ENCODE measurements at places on chromosomes 5 and 9.

DNA sequence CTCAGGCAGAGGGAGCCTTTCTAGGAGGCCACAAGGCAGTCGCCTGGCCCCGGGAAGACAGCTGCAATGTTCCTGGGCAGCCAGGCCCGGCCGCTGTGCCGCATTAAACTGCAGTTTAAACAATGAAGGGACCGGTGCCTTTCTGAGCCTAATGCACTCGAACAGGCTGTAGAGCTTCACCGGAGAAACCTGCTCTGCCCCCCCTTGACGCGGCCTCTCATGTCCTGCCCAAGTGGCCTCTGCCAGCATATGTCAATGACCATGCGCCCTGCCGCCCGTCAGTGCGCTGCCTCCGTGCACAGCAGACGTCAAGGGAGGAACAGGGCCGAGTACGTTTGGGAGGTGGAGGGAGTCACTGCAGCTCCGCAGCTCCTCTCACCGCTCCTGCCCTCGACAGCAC is 38.4 kb upstream of the BARHL1 start:
- no peak for DNase-seq

DNA sequence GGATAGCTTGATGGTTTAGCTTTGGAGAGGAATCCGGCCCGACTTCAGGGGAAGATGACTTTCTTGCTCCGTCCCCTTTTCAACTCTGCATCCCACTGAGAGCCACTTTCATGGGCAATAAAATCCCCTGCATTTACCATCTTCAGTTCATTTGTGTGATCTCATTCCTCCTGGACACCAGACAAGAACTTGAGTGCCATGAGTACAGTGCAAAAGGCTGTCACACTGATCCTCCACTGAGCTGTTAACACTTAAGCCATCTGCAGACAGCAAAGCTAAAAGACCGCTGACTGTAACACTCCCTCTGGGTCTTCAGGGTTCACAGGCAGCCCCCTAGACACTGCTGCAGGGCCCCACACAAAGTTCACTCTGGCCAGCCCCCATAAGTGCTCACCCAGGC is 48.3 kb upstream of the TCERG1 start:
- no peak for DNase-seq

- DNase-seq = no peak
Measured at GRCh38 chr5:172973931-172974330, 9.6 kb upstream of the ATP6V0E1 start.

GRCh38 chr5:79191457-79191856 is 44.5 kb upstream of the JMY start:
- no peak for DNase-seq

GRCh38 chr5:139705655-139706587 is 57.8 kb downstream of the CXXC5 start:
- no peak for DNase-seq

DNA sequence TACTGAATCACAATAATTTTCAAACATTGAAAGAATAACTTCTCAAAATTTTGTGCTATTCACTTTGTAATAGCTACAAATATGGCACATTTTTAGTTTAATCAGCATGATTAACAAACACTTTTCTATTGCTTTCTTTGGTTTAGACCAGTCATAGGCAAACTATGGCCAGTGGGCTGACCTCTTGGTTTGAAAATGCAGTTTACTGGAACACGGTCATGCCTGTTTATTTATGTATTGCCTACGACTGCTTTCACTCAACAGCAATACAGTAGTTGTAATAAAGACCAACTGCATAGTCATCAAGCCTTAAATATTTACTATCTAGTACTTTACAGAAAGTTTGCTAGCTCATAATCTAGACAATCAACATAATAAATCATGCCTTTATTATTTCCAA is 810.8 kb downstream of the TLE1 start:
- DNase-seq = no peak
